Muscle of back (tissue), 13 donors: ENCODE measurements at places on chromosomes 6 and 20.

DNA sequence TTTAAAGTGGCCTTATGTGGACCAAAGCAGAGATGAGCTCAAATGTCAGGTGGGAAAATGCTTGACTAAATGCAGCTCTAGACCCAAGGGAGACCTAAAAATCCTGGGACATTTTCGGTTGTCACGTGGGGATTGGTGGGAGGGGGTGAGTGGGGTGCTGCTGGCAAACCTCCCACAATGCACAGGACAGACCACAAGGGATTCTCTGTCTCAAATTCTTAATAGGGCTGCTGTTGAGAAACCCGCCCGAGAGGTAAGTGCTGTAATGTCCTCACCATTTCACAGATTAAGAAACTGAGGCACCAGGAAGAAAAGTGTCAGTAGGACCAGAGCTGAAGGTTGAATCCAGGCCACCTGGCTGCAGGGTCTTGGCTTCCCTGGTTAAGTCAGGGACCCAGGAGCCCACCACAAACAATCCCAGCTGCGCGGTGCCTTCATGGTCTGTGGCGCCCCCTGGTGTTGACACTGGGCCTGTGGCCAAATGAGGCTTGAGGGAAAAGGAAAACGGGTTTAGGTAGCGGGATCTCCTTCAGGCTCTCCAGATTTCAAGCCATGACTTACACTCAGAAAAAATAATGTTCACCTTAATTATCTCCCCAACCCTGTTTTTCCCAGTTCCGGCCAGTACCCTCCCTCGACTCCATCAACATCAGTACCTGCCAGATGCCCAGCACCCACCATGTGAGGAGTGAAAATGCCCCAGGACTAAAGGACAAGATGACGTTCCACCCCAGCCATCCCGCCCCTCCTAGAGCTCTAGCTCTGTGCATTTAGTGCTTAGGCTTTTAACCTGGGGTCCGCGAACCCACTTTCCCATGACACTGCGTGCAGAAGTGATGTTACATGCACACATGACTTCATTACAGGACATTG lies 7.2 kb downstream of the HLA-G start:
- DNase-seq = peak; percentile 11

- no peak for DNase-seq
These were observed 2.6 kb downstream of the ZNFX1 start for GRCh38 chr20:49275216-49275615.

DNA sequence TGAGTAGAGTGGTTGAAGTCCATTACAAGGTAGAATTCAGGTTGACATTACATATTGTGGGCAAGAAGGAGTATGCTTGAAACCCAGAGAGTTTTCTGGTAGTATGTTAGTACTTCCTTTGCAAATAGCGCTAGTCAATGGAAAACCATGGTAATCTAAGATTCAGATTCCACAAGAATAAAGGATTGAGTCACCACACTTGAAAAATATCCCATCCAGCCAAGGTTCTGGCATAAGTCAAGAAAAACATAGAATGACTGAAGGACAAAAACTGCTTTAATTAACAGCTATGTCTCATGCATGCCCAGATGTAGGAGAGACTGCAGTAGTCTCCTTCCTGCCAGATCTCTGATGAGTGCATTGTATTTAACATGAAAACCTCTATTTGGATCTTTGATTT lies 469.8 kb downstream of the BMP2 start:
- no peak for DNase-seq

GRCh38 chr6:152298055-152298647 lies 339.0 kb downstream of the SYNE1 start:
- DNase-seq = no peak
